ENCODE measurements at places on chromosomes 13 and 19.

GRCh38 chr19:16094360-16095070 is 17.2 kb upstream of the RAB8A start:
- no peak for DNase-seq

DNA sequence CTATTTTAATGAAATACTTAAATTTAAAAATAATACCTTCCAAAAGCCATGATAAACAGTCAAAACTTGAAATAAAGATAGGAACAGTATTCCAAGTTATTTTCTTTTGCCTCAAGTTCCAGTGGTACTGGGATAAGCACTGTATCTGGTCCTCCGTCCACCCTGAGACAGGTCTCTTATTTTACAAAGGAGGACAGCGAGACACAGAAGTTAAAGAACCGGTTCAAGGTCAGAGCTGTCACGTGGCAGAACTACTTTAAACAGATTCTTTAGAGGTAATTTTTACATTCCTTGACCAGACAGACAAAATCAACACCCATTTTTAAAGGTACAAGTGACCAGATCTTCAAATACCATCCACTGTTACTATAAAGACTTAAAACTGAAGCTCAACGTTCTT is 10.4 kb upstream of the DOCK9 start:
- no peak for DNase-seq

DNA sequence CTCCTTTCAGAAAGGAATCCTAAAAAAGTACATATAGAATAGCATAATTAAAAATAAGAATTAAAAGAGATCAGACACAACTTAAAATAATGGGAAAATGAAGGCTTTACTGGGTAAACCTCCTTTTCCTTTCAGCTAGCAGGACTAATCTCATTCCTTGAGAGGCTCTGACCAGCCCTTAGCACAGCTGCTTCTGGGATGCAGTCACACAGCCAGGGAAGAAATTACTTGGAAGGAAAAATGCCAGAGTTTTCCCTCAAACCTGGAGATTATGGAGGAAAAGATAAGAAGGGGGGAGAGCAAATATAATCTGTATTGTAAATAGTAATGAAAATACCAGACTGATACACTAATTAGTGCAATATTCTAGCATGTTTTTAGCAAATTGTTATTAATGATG is 91.8 kb downstream of the LRCH1 start:
- no peak for DNase-seq

DNA sequence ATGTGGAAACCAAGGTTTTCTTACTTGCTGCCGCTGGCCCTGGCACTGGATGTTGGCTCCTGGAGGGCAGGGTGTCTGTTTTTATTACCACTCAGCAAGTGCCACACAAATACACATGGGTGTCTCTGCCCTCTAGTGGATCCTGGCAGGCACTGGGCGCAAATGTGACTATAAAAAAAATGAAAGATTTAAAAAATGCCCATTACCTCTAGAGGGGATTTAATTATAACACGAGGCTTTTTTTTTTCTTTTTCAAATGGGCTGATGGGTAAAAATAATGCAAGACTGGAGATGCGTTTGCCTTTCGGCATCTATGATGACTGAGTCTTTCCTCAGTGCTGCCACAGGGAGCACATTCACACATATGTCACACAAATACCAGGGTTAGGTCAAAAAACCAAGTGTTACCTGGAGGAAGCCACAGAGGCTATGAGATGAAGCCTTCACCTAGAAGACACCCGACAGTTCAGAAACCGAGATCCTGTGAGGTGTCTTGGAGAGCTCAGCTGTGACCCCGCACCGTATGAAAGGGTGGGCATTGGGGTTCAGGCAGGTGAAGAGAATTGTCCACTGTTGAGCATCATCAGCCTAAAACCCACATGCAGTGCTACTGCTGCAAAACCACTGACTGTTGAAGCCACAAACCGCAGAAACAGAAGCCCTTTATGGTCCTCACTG is 25.7 kb downstream of the CHAMP1 start:
- DNase-seq, result peak; percentile 23

DNA sequence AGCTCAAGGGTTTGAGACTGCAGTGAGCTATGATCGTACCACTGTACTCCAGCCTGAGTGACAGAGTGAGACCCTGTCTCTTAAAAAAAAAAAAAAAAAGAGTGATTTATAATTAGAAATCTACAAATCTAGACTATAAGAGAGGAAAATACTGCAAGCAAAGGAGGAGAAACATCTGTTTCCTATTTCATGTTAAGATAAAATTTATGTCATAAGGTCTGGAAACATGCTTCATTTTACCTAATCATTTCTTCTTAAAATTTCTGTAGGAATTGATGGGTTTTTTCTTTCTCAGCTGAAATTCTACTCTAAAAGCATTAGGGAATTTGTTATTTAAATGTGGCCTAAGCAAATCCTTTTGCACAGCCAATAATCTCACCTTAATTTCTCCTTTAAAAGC is 53.2 kb downstream of the C13orf42 start:
- no peak for DNase-seq

GRCh38 chr19:42261763-42262162 is 6.8 kb upstream of the ERF start:
- no peak for DNase-seq

DNA sequence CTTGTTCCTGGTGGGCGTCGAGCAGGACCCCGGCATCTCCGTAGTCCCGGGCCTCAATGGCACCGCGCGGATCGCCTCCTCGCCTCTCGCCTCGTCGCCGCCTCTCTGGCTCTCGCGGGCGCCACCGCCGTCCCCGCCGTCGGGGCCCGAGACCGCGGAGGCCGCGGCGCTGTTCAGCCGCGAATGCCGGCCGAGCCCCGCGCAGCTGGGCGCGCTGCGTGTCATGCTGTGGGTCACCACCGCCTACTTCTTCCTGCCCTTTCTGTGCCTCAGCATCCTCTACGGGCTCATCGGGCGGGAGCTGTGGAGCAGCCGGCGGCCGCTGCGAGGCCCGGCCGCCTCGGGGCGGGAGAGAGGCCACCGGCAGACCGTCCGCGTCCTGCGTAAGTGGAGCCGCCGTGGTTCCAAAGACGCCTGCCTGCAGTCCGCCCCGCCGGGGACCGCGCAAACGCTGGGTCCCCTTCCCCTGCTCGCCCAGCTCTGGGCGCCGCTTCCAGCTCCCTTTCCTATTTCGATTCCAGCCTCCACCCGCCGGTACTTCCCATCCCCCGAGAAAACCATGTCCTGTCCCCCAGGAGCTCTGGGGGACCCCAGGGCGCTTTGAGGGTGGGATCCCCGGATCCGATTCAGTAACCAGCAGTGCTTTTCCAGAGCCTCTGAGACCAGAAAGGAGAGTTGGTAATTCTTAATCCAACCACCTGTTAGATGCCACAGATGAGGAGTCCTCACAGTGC is 885 bp downstream of the MLNR start:
- no peak for DNase-seq

DNA sequence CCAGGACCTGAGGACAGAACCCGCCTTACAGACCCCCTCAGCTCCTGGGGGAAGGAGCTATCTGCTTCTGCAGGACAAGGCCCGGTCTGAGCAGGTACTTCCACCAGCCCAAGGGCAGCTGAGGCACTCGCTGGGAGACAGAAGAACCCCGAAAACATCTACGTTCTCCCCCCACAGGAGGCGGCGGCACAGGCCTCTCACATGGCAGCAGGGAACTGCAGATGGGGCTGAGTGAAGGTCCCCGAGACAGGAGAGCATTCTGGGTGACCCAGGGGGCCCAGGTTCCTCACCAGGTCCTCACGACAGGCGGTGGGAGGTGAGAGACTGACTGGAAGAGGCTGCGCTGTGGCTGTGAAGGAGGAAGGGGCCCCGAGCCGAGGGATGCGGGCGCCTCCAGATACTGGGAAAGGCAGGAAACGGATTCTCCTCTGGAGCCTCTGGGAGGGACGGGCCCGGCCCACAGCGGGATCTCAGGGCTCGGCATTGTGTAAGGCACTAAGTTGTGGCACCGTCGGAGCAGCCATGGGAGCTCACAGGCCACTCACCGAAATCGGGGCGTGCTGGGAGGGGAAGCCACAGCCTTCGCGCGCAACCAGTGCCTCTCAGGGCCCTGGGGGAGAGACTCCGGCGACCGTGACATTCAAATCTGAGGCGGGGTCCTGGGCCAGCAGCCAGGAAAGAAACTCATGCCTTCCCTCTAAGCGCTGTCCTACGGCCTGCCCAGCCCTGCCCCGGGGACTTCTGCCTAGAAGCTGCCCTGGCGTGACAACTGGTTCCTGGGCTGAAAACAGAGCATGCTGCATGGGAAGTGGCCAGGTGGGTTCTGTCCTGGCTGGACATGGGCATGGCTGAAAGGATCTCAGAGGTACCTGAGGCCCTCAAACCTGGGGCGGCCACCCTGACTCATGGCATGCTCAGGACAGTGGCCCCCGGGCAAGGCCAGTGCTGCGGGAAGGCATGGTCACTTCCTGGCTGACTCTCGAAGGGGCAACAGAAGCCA is 14.0 kb downstream of the RPL36 start:
- no peak for DNase-seq

DNA sequence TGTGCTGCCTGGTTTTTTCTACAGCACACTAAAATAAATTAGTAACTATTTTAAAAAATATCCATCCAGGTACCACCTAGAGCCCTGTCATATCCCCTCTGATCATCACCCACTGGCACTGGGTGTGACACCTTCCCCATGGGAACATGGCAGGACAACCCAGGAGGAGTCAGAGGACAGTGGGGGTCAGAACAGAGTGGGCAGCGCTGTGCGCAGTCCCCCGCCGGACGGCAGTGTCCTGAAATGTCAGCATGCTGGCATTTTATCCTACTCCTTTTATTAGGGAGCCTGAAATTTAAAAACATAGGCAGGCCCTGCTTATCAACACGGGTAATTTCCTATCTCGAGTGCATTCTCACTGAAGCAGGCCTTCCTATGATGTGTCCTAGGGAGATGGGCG is 42.1 kb upstream of the GAS6 start:
- no peak for DNase-seq

- DNase-seq, result no peak
Observed at GRCh38 chr19:56372281-56372680, 21.1 kb downstream of the ZNF582 start.

DNA sequence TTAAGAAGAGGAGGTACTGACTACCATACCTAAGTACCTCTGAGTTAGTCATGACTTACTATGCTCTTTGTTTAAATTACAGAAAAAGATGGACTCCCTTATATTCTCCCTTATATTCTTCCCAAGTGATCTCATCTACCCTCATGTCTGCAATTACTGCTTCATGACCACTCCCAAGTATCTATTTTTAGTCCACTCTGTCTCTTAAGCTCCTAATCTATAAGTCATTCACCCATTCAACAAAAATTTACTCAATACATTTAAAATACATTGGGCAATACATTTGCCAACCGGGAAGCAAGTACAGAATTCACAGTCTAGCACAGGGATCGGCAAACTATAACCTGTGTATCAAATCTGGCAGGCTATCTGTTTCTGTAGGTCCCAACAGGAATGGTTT is 42.6 kb downstream of the KPNA3 start:
- DNase-seq, result no peak

GRCh38 chr19:23823952-23824389 is 65.3 kb upstream of the ZNF681 start:
- DNase-seq, result peak; percentile 49

DNA sequence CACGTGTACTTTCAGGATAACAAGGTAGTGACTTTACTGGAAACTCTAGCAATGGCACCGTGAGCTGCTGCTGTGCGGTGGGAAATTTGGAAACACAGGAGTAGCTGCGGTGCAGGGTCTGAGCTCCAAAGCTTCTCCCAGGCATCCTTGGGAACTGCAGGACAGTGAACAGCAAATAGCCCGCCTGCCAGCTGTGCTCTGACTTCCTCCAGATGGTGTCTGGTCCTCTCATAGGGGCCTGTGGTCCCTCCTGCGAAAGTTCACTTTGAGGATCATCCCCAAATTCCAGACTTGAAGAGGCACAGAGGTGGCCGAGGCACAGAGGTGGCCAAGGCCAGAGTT is 287.3 kb upstream of the MAB21L1 start:
- DNase-seq, result no peak

- no peak for DNase-seq
Observed at GRCh38 chr13:79442221-79442620, 36.2 kb upstream of the RBM26 start.

DNA sequence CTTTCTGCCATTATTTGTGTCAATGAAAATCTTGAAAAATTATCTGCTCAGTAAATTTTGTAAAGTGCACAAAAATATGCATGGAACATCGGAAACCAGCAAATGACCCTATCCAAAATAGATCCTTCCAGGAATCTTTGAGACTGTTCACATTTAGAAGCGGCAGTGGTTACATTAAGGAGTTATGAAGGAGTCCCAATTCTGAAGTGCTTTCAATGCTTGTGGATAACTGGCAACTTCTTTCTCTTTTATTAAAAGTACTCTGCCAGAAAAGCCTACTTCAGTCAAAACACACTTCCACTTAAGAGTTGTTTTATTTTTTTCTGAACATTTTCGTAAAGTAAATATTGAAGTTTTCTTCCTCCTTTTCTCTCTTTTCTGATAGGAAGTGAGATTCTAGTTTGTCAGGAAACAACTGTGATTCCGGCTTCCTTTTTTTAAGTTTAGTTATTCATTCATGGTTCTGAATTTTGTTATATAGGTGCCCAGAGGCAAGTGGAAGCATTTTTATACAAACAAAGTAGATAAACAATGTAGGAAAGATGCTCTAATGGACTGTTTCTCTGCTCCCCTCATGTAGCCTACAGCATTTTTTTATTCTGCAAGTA is 83.5 kb downstream of the PCDH9 start:
- no peak for DNase-seq

GRCh38 chr19:49823472-49823871 is 5.4 kb downstream of the MED25 start:
- no peak for DNase-seq

- DNase-seq, result peak; percentile 60
Observed at GRCh38 chr13:80131204-80131603, 209.7 kb downstream of the SPRY2 start.

- peak; percentile 61 for DNase-seq
Observed at GRCh38 chr13:20525601-20526544, at the start of gene CRYL1. CRYL1 (minus strand) TSS chr13:20525857; CDS start chr13:20525794, 63 bp downstream.

GRCh38 chr13:66951426-66951825 is 278.7 kb downstream of the PCDH9 start:
- DNase-seq, result no peak

GRCh38 chr13:49340161-49340560 is 92.4 kb downstream of the CDADC1 start:
- no peak for DNase-seq

- DNase-seq, result no peak
Observed at GRCh38 chr13:36495431-36495830, 63.1 kb downstream of the CCNA1 start.

GRCh38 chr13:24074678-24075077 is 85.8 kb upstream of the SPATA13 start:
- no peak for DNase-seq
